Activated CD8-positive, alpha-beta memory T cell treated with anti-CD3 and anti-CD28 coated beads for 4 hours (primary cell): ENCODE measurements at places on chromosomes 11 and 22.

- DNase-seq: no peak
These were observed 111.8 kb downstream of the MICAL2 start for GRCh38 chr11:12222055-12222792.

DNA sequence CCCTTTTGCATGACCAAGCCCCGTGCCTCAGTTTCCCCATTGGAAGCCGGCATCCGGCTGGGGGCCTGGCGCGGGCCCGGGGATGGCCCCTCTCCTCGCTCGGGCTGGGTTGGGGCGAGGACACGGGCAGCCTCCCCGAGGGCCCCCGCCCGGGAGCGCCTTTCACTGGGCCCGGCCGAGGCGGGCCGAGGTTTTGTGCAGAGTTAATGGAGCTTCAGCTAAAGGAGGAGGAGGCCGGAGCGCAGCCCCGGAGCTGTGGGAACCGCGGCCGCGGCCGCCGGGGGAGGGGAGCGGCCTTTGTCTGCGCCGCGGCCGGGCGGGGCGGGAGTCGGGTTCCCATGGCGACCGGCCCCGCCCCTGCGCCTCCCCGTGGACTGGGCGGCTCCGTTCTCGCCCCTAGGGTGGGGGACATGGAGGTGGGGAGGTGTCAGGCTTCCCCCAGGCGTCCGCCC is 1.4 kb upstream of the MAPK11 start:
- DNase-seq: no peak

GRCh38 chr11:27383645-27384044 is 20.6 kb upstream of the CCDC34 start:
- DNase-seq: no peak

DNA sequence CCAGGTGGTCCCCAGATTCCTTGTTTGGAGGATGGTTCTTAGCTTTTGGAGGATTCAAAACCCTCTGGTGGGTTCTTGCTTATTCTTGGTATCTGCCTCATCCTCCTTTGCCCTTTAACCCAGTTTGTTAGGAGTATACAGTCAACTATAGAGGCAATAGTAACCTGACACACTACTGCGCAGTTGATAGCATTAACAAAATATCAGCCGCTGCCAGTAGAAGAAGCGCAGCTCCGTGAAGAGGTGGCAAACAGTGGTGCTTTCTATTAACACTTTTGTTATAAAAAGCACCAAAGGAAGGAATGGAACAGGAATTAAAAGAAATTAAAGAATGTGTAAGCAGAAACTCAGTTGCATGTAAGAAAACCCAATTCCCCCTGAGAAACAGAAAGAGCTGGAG is 29.3 kb downstream of the SLC22A25 start:
- DNase-seq: no peak

- no peak for DNase-seq
These were observed 1056.0 kb downstream of the TBC1D22A start for GRCh38 chr22:47818496-47818895.

DNA sequence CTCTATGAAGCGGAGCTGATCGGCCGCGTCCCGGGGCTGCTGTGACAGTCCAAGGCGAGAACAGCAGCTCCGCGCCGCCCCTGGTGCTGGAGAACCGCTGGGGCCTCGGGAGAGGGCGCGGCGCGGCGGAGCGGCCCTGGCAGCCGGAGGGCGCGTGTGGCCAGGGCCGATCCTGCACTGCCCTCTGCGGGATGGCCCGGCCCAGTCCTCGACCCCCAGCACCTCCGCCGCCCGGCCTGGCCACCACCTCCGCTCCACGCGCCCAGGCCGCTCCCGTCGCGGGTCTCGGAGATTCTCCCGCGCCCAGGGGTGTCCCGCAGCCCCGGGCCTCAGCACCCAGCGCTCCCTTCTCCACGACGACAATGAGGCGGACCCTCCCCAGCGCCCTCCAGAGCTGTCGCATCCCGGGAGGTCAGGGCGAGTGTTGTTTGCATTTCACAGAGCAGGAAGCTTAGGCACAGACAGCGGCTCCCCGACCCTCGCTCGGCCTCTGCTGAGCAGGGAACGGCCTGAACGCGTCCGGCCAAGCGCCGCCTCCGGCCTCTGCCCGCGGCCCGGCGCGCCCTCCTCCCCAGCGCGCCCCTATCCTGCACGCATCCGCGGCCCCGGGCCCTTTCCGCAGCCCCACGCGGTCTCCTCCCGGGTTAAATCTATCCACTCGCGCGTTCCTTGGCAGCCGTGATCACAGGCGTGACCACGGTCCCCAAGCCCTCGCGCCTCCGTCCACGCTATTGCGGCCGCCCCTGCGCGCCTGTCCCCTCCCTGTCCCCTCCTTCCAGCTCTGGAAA is 109.7 kb downstream of the WNT7B start:
- no peak for DNase-seq

GRCh38 chr22:38490915-38491314 is 15.2 kb downstream of the DDX17 start:
- no peak for DNase-seq

- no peak for DNase-seq
These were observed 40.0 kb downstream of the GDPD5 start for GRCh38 chr11:75485742-75486141.

DNA sequence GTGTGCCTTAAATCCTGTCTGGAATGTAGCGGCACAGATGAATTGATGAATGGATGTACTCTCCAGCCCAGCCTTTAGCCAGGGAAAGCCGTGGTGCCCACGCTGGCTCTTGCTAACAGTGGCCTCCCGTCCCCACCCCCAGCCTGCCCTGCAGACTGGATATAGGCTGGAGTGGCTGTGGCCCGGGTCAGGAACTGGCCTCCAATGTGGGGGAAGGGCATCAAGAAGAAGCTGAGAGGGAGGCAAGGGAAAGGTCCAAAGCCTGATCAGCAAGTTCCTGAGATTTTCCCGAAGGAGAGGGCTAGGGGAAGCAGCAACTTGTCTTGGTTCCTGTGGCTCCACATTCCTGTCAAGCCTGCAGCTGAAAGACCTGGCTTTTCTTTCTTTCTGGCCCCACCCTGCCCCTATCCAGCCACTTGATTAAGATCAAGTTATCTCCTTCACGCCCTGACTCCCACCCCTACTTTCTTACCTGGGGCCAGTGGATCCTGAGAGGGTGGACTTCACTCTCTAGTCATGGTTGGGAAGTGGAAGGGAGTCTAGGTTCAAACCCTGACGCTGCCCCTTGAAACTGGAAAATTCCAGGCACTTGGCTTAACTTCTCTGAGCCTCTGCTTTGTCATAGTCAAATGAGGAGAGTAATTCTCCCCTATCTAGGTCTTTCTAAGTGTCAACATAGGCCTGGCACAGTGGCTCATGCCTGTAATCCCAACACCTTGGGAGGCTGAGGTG is 11.0 kb upstream of the MICALL1 start:
- no peak for DNase-seq

DNA sequence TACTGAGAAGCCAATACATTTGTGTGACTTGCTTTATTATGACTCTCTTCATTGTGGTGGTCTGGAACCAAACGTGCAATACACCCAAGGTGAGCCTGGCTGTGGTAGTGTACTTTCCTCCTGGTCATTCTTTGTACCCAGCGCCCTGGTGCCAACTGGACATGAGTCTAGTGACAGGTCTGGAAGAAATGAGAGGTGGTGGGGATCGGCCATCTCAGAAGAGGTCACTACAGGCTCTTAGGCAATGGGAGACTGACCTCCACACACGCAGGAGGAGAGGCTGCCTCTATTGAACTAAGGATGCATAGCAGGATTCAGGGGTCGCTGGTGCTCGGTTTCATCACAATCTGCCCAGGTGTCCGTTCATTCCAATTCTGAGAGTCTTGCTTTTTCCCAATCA is 56.4 kb upstream of the RTL6 start:
- DNase-seq: no peak

- DNase-seq: no peak
These were observed 16.0 kb upstream of the SMIM35 start for GRCh38 chr11:118102721-118103261.

GRCh38 chr11:91263496-91264365 is 960.9 kb upstream of the FAT3 start:
- DNase-seq: no peak

DNA sequence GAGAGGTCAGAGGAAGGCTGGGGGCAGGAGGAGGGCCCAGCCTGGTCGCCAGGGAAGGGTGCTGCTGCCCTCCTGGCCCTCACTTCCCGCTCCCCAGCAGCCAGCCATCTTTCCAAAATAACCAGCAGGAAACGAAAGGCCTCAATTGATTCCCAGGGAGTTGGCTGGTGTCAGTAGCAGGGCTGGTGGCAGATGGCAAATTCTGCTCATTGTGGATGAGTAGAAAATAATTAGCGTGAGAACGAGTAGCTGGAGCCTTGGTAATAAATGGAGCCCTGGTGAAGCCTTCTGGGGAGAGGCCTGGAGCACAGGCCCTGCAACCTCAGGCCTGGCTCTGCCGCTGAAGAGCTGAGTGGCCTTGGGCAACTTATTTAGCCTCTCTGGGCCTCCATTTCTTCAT is 31.3 kb downstream of the DAGLA start:
- DNase-seq: no peak

DNA sequence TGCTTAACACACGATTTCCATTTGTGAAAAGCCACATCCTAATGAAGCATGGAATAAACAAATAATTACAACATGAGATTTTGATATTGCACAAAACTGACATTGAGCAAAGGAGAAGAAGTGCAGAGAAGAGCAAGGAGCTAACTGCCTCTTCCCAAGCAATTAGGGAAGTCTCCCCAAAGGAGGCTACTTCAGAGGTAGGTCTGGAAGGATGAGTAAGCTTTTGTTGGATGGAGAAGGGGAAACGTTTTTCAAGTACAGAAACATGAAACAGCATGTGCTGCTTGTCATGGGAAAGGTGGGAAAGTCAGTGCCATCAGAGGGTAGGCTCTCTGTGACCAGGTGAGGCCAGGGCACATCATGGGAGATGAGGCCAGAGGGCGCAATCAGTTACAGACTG is 132.2 kb upstream of the SESN3 start:
- no peak for DNase-seq

- no peak for DNase-seq
These were observed 782 bp downstream of the TMEM109 start for GRCh38 chr11:60914633-60915247.

- no peak for DNase-seq
These were observed 30.7 kb downstream of the SCUBE2 start for GRCh38 chr11:9060700-9061111.

DNA sequence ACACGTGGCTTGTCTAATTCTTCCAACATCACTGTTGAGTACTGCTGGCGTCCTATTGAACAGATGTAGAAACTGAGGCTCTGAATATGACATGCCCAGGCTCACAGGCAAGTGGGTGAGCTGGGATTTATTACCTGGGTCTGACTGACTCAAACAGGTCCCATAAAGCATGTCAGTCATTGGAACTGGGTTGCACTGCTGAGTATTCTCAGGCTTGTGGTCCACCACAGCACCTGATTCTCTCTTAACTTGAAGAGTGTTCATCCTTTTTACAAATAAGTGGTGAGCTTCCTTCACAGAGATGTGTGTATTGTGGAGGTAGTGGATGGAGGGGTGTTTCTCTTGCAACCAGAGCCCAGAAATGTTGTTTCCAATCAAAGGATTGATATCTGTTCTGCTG is 44.5 kb downstream of the SC5D start:
- no peak for DNase-seq

GRCh38 chr22:41940832-41941765 is 5.9 kb downstream of the CENPM start:
- peak; percentile 66 for DNase-seq

DNA sequence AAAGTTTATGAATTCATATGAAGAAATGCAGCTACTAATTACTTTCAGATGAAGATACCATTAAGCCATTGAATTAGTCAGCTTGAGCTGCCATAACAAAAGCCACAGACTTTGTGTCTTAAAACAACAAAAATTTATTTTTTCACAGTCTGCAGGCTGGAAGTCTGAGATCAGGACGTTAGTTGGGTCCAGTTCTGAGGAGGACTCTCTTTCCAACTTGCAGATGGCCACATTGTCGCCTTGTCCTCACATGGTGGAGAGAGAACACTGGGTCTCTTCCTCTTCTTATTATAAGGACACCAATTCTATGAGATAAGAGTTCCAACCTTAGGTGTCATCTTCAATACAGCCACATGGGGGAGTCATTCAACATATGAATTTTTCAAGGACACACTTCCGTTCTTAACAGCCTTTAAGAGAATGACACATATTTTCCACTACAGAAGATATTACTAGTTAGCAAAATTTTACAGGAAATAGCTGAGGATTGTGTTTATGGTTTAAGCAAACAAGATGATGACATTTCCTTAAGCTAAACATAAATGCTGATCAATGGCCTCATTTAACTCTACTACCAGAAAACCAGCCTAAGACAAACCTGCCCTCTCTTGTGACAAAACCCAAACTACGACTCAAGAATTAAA is 56.0 kb downstream of the DCUN1D5 start:
- DNase-seq: no peak

- DNase-seq: no peak
These were observed 904 bp downstream of the SLC35F2 start for GRCh38 chr11:107857550-107858216.

DNA sequence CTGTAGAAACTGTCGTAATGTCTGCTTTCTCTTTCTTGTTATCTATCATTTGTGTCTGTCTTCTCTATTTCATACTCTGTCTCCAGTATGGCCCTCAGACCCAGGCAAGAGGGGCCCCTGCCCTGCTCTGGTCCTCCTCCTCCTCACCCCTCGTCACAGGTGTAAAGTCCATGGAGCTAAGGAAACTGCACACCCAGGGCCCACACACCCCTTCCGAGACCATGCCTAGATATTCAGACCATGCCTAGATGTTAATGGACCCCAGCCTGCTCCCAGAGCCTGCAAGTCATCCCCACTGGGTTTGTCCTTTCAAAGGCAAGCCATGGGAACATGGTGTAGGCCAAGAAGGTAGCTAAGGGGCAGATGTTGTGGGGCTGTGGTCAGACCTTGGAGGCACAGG is 24.1 kb upstream of the ANO1 start:
- no peak for DNase-seq

DNA sequence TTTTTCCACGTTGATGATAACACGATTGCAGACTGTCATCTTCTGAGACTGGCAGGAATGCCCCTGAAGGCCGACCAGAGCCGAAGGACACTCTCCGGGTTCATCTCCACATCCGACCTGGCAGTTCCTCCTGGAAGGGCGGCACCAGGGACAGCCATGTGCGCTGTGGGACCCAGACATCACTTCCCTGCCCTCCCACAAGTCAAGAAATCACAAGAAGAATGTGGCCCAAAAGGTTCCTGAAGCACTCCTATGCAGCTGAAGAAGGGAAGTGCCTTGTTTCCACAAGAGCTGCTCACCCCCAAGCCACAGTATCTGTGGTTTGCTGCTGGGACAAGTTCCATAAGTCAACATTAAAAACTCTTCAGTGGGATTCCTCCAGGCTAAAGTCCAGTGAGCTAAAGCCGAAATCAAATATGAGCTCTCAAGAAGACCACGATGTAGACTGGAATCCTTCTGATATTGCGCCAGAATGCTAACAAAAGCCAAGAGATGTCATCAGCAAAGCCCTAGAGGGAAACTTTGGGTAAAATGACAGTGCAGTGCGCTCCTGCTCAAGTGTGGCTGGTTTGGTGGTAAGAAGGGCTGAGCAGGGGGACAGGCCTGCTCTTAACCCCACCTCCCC is 21.2 kb downstream of the PACSIN2 start:
- no peak for DNase-seq

DNA sequence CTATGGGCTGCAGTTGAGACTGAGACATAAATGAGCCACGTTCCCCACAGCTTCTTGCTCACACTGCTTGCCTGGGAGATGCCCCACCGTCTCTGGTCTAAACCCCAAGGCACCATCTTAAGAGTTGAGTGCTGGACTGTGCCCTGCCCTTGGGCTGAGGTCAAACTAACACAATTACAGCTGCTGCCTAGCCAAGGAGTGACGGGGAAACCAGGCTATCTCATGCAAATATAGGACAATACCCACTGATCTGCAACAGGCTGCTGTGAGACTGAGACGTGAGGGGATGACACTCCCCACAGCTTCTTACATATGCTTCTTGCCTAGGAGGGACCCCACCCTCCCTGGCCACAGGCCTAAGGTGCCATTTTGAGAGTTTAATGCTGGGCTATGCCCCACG is 7.8 kb upstream of the MS4A8 start:
- no peak for DNase-seq
